ENCODE measurements at places on chromosomes 6 and 20. TPM values are rescaled to one million over a fixed set of nuclear protein-coding genes. Genes with fewer than 3 reads are reported as not detected.

Gene ZSCAN16
- total RNA-seq: 2.9 TPM

Gene NRSN1
- total RNA-seq: not detected

Gene TP53TG5
- total RNA-seq: not detected

Gene SNAI1
- total RNA-seq: 2.7 TPM

Gene ZNF334
- total RNA-seq: 14.0 TPM

Gene C6orf132
- total RNA-seq: 1.4 TPM

Gene NT5E
- total RNA-seq: 67.2 TPM

Gene PCSK2
- not detected for total RNA-seq

Gene OPRL1
- 0.63 TPM for total RNA-seq

Gene GPLD1
- total RNA-seq: 0.27 TPM

Data from fibroblast of the aortic adventitia (primary cell).